Activated naive CD8-positive, alpha-beta T cell treated with anti-CD3 and anti-CD28 coated beads, Interleukin-2, amount 10 ng/mL, durations not matched to agents 7 days and 5 days (primary cell): ENCODE measurements at places on chromosomes 4 and X.

DNA sequence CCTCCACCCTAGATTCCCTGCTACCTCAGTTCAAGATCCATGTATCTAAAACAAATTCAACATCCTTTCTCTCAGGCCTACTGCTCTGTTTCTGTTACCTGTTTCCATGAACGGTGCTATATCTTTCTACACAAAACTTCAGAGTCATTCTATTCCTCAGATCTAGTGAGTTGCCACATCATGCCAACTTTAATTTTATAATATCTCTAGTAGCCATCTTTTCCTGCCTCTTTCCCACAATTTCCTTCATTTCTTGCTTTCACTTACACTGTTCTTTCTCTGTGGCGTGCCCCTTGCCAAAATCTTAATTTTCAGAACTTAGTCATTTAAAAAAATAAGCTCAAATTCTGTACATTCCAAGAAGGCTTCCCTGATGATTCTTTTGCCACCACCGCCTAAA, 15.2 kb downstream of the GUCY1A1 start:
- DNase-seq, result no peak

GRCh38 chr4:52057196-52057595, 6.1 kb downstream of the SPATA18 start:
- DNase-seq, result no peak

DNA sequence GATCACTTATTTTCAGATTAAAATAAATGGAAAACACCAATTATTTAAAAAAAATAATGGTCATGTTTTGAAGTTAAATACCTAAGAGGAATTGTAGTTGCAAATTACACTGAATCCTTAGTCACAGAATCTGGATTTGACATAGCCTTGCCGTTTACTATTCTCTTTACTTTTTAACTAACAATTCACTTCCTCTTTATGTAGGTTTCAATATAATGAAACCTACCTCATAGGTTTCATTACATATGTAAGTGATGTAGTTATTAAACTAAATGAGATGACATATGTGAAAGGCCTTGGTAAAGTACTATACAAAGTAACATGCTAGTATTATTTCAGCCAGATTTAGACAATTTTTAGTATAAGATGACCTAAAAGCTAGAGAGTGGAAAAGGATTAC, 6.5 kb downstream of the SPP1 start:
- DNase-seq, result no peak

DNA sequence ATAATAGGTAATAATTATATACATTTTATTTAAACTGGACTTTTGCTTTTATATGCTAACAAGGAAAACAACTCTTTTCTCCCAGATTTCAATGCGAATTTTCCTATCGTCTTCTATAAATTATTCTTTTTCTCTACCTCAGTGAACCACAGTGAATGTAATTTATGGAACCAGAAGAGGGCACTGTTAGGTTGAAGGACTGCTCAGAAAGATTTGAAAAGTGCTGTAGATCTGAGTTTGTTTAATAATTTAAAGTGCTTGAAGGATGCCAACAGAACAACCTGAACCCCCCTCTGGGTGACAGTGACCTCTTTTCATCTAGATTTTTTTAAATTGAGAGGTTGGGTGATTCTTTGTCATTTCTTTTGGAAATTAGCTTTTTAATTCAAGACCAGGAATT, 54.9 kb downstream of the PHOX2B start:
- DNase-seq, result no peak

- DNase-seq, result no peak
These were observed 1.4 kb upstream of the SLC34A2 start for GRCh38 chr4:25654031-25654970.

DNA sequence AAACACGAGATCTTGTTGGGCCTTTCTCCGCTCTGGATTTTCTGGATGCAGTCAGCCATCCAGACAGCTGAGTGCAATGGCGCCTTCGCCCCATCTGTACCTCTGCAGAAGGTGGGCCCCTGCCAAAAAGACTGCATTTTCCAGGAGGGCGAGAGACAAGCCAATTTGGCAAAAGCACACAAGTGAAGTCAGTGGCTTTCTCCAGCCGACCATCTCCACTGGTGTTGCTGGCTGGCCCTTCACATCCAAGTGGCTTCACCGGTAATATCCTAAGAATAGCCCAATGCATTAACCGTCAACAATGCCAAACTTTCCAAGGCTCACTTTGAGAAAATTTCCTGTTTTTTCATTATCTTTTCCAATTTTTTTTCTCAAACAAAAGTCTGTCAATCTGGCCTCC, 96.2 kb upstream of the MXRA5 start:
- DNase-seq, result no peak

GRCh38 chr4:6365545-6366086, 96.0 kb downstream of the WFS1 start:
- DNase-seq, result no peak

GRCh38 chr4:158809611-158810486, 41.0 kb downstream of the FNIP2 start:
- no peak for DNase-seq

- DNase-seq, result no peak
These were observed 78.8 kb downstream of the PHEX start for GRCh38 chrX:22110729-22111494.

- no peak for DNase-seq
These were observed 81.2 kb upstream of the PRSS48 start for GRCh38 chr4:151195801-151196200.

- peak; percentile 48 for DNase-seq
These were observed at the start of gene BEX3 for GRCh38 chrX:103376118-103376978. BEX3 (plus strand) TSS chrX:103376538; CDS start chrX:103377522, 984 bp downstream.

DNA sequence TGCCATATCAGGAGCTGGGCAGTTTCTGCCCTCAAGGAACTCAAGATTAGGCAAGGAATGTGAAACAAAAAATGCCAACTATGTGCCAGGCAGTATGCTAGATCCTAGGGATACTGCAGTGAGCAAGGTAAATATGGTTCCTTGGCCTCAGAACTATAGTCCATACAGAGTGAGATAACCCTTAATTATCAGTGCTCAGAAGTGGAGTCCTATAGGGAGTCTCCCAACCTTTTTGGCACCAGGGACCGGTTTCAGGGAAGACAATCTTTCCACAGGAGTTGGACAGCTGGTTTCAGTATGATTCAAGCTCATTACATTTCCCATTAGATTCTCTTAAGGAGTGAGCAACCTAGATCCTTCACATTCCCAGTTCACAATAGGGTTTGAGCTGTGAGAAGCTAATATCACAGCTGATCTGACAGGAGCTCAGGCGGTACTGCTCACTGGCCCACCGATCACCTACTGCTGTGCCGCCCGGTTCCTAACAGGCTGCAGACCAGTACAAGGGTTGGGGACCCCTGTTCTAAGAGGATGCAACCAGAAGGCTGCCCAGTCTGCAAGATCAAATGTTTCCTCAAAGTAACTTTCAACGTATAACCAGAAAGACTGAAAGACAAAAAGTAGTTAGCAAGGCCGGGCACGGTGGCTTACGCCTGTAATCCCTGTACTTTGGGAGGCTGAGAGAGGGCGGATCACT, 1.7 kb upstream of the SRP72 start:
- no peak for DNase-seq

DNA sequence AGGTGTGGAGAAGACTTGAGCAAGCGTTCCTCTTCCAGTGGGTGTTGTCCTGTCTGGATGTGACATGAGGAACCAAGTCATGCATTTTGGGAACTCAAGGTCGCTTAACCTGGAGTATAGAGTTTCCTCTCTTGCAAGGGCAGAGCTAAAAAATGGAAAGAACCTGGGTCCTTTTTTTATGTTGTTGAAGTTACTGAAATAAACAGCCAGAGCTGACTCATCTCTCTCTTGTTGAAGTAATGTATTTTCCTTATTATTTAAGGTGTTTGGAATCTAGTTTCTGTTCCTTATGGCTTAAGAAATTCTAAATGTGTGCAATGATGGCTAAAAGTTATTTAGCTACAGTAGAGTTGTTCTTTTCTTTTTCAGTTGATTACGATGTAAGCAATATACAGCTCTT, 314.5 kb downstream of the CAMK2D start:
- DNase-seq, result no peak

- no peak for DNase-seq
These were observed 186.2 kb downstream of the LARP7 start for GRCh38 chr4:112823156-112823555.

GRCh38 chr4:47010912-47011446, 17.6 kb upstream of the GABRA4 start:
- DNase-seq, result peak; percentile 31

DNA sequence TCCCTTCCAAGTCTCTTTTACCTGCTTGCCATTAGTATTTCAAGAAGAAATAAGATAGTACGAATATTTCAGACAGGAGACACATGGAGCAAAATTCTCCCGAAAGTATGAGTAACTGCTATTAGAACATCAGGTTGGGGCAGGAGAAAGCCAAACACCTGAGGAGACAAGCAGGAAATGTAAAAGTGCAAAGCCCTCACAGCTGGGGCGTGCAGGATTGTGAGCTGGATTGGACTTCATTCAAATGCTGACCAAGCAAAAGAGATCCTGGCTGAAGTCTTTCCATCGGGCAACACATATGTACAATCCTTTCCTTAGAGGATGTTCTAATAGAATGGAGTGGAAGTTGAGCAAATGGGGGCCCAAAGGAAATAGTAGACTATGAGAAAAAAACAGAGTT, 76.8 kb downstream of the DTHD1 start:
- no peak for DNase-seq

DNA sequence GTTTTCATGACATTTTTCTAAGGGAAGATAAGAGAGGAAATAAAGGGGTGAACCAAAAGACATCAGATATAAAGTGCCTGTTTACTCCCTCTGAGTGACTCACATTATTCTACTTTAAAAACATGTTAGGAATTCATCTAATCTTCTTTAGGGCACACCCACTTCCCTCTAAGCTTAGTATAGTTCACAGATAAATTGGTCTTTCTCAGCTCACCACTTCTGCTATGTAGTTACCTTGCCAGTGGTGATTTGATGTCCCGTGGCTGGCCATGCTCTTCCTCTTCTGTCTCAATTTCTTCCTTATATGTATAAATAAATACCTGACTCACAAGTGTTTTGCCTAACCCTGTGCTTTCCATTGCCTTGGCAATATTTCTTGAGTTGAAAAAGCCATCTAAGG, 96.8 kb downstream of the PDLIM5 start:
- DNase-seq, result no peak

DNA sequence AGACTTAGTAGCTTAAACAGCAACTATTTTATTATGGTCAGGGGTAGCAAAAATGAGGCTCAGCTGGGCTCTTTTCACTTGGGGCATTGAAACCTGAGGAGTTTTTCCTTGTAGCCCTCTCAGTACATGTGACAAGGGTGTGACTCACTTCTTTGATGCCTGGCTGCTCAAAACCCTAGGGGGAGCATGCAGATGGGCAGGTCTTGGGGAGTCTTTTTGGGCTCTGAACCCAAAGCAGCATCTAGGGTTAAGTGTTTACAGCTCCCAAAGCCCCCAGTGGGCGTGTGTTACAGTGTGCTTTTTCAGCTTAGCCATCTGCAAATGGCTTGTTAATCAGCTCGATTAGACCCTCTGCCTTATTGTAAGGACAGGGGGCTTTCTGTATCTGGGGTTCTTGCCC, 1752.7 kb downstream of the PCDH7 start:
- DNase-seq, result no peak

- DNase-seq, result no peak
These were observed 601.0 kb downstream of the TMA16 start for GRCh38 chr4:164095313-164096110.
